Temporal lobe (tissue), 4 donors: ENCODE measurements at places on chromosomes 5 and 9. TPM values are rescaled to one million over a fixed set of nuclear protein-coding genes. Genes with fewer than 3 reads are reported as not detected.

ST6GALNAC4 gene
- total RNA-seq, result 7.4 TPM

PLAC8L1 gene
- total RNA-seq, result 0.25 TPM

NUTM2G gene
- total RNA-seq, result not detected

COL27A1 gene
- 1.5 TPM for total RNA-seq

NTRK2 gene
- total RNA-seq, result 151 TPM

LOX gene
- 5.9 TPM for total RNA-seq

MARCHF3 gene
- total RNA-seq, result 19.7 TPM

PCDHGA4 gene
- total RNA-seq, result 7.9 TPM

SLC45A2 gene
- total RNA-seq, result 0.49 TPM

KYAT1 gene
- 9.1 TPM for total RNA-seq

TIMD4 gene
- not detected for total RNA-seq

TNFSF15 gene
- under 0.01 TPM for total RNA-seq

SOHLH1 gene
- total RNA-seq, result not detected

PCDHGA6 gene
- total RNA-seq, result 9.6 TPM

NEUROG1 gene
- total RNA-seq, result 0.49 TPM

MYMK gene
- not detected for total RNA-seq

TEX48 gene
- not detected for total RNA-seq

ROR2 gene
- 0.74 TPM for total RNA-seq

IL9 gene
- not detected for total RNA-seq

CATSPER3 gene
- total RNA-seq, result not detected

CDC20B gene
- total RNA-seq, result 0.25 TPM

ADAMTS6 gene
- 8.6 TPM for total RNA-seq

TMEM8B gene
- total RNA-seq, result 8.4 TPM

FGF1 gene
- total RNA-seq, result 6.1 TPM

RFX3 gene
- total RNA-seq, result 83.3 TPM

MARCOL gene
- total RNA-seq, result not detected

LHX2 gene
- total RNA-seq, result 106 TPM

OR13D1 gene
- total RNA-seq, result not detected

SLCO6A1 gene
- total RNA-seq, result 0.25 TPM

GABRA6 gene
- 0.25 TPM for total RNA-seq

MEGF10 gene
- 19.7 TPM for total RNA-seq

SPINK4 gene
- total RNA-seq, result not detected

ZFP37 gene
- total RNA-seq, result 21.9 TPM

SOX30 gene
- not detected for total RNA-seq

ACTBL2 gene
- not detected for total RNA-seq

ARHGEF39 gene
- 0.25 TPM for total RNA-seq

ASPN gene
- total RNA-seq, result 5.9 TPM

PCDHGB4 gene
- 12.8 TPM for total RNA-seq

DMRTA1 gene
- 0.25 TPM for total RNA-seq

OR1J2 gene
- total RNA-seq, result not detected
